ENCODE measurements at places on chromosomes 7 and 10.
A peak's percentile ranks its signal among the peaks of the same experiment; 100 is the strongest.

DNA sequence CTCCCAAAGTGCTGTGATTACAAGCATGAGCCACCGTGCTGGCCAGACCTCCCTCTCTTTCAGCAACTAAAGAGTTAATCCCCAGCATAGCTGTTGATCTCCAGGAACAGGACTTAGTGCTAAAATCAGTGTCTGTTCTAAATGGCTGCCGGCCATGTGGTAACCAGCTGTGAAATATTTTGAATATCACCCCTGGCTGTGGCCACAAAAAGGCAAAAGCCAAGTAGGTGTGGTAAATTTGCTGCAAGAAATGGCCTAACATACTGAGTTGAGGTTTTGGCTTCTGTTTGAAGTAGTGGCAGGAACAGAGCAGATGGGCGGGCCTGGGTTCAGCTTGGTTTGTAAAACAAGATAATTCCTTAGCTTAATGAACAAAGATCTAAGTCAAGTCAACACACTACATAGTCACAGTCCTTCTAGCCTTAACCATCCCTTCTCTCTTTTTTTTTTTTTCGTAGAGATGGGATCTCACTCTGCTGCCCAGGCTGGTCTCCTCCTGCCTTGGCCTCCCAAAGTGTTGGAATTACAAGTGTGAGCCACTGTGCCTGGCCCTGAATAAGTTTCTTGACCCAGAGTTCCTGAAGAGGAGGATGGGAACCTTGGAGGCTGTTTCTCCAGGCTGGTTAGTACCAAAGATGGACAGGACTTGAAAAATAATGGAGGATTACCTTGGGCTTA, 22.7 kb upstream of the AGFG2 start:
- peak; percentile 78 for DNase-seq

- no peak for DNase-seq
Measured at GRCh38 chr7:74027683-74028320, at the start of gene ELN. ELN (plus strand) TSS chr7:74028173; CDS start chr7:74028188, 15 bp downstream.

GRCh38 chr7:78444267-78444666, 645.7 kb downstream of the PHTF2 start:
- DNase-seq: no peak

- no peak for DNase-seq
Measured at GRCh38 chr7:5050676-5051075, 5.0 kb downstream of the RBAK start.

- no peak for DNase-seq
Measured at GRCh38 chr7:33888166-33888565, 17.2 kb upstream of the BMPER start.

- DNase-seq: no peak
Measured at GRCh38 chr7:16926283-16926682, 44.5 kb upstream of the AGR3 start.

DNA sequence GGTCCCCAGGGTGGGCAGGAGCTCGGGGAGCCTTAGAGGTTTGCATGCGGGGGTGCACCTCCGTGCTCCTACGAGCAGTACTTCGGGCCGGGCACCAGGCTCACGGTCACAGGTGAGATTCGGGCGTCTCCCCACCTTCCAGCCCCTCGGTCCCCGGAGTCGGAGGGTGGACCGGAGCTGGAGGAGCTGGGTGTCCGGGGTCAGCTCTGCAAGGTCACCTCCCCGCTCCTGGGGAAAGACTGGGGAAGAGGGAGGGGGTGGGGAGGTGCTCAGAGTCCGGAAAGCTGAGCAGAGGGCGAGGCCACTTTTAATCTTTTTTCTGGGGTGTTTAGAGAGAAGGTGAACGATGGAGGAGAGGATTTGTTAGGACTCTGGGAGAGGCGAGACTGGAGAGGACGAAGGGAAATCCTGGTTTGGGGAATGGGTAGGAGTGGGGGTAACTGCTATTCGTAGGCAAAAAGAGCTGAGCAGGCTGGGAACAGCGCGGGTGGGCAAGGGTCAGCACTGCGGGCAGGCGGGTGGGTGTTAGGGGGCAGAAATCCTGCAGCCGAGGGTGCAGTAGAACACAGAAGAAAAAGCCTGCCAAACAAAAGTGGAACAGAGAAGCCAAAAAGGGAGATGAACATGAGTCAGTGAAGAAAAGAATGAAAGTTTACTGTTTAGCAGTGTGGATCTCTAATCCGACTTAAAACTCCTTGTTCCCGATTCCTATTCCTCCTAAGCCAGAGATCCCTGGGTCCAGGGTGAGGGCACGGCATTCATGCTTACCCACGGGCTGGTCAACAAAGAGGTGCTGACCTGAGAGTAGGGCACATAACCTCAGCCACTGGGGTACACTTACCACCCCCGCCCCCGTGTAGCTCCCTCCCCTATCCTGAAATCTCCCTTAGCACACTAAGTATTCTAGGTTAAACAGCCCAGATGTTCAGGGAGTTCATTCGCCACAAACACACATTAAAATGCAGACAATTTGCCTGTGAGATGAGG, 26.9 kb downstream of the PRSS2 start:
- DNase-seq: peak; percentile 52

- DNase-seq: no peak
Measured at GRCh38 chr7:157996359-157997079, 591.1 kb downstream of the PTPRN2 start.

GRCh38 chr7:29929018-29929807, 60.4 kb downstream of the SCRN1 start:
- no peak for DNase-seq

DNA sequence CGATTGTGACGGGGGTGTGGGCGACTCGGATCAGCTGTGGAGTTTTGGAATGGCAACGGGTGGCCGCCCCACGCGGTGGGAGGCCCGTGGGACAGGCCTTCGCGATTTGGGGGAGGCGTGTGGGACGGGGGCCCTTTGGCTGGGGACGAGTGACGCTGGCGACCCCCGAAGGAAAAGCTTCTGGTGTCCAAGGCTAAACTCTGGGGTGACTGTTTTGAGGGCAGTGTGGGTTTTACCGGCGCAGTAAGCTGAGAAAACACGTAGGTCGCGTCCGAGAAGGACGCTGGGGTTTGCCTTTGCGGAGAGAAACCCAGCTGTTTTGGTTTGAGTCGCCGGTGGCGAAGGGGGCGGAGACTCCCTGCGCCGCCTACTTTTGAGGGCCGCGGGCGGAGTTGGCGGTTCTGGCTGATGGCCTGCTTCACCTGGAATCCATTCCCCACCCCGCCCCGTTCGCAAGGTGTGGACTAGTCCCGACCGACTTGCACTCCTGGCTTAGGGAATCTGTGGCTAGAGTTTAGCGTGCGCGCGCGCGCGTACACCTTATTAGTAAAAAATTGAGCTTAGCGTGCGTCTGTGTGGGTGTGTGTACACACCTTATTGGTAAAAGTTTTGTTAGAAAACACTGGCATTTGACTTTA, 606 bp downstream of the TAX1BP1 start:
- peak; percentile 85 for DNase-seq

GRCh38 chr10:114320249-114321116, 81.4 kb downstream of the VWA2 start:
- DNase-seq: no peak

DNA sequence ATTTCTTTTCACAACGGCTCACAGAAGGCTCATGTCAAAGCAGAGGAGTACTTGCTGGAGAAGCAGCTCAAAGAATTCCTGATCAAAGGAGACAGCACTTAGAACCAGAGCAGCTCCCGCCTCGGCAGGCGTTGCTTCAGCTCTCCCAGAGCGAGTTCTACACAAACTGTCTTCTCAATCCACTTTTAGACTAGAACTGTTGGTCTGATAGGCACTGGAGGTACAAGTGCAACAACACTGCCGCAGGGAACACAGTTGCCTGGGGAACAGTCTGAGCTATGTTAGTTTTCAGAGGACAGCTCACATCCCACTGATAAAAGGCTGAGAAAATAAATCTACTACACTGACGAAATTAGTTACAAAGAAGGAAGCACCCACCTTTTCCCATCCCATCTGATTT, 35.4 kb downstream of the CYTH3 start:
- DNase-seq: no peak

- no peak for DNase-seq
Measured at GRCh38 chr7:128318691-128319090, 25.0 kb downstream of the RBM28 start.

DNA sequence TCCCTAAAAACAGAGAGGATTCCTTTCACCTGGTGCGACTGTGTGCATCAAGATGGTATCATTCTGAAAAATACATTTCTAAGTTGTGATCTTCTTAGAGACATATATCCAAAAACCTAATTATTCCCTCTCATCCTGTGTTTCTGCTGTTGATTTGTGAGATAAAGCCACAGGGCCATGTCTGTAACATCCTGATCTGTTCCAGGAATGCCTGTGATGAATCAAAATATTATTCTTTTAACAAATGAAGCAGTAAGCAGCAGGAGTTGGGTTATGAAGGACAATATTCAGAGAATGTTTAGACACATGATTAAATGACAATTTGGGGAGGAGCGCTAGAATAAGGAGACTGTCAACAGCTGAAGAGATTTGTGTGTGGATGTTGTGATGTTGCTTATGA, 731.4 kb downstream of the KCNMA1 start:
- DNase-seq: no peak

DNA sequence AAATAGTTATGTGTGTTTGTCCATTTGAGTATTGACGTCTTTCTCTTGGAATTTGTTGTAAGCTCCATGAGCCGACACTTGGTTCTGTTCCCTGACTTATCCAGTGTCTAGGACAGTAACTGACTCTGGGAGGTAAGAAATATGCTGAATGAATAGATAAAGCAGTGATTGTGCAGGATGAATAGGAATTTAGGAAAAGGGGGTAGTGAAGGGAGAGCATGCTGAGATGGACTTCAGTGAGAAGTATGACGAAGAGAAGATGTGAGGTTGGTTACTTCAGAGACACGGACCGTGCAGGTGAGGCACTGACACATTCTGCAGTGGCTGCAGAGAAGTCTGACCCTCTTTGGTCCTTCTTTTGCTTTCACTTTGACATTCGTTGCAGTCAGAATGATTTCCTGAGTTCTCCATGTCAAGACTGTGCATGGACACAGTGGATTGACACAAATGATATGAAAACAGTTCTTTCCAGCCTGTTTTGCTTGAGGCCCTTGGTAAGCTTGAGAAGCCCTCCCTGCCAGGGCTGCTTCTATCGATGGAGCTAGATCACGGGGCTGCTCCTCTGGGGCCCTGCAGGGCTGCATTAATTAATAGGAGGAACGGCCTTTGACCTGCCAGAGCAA, 261.5 kb upstream of the SORCS1 start:
- no peak for DNase-seq

DNA sequence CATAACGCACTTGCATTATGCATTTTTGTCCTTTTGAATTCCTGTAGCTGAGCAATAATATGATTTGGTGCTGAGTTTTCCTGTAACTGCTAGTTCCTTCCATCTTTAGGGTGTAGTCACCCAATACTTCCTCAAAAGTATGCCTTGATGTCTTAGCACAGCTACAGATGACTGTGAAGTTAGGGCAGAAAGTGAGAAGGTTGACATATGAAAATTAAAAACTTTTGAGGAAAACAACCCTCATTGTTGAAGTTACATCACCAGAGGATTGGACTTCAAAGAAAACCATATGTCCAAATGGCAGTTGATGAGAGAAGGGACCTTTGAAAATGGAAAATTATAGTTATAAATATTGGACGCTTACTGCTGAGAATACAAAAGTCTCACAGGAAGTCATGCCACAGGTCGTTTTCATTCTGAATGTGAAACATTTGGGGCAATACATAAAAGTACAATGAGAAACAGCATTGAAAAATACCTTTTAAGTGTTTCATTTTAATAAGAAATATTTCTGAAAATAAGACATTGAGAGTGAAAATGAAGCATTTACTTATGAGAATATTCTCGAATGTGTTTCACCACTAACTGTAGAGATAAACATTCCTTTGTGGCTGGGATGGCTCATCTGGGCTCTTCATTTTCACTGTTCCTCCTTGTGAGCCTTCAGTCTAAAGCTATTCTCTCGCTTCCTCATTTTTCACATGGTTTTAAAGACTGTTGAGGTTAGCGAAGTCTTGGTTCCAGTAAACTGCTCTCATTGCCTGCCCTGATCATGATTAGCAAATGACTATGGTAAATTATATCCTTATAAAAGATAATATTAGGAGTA, 61.4 kb upstream of the NME8 start:
- DNase-seq: no peak

GRCh38 chr10:50275650-50276235, 24.4 kb upstream of the ASAH2 start:
- DNase-seq: no peak

- no peak for DNase-seq
Measured at GRCh38 chr7:44636041-44636584, 29.7 kb downstream of the OGDH start.

- no peak for DNase-seq
Measured at GRCh38 chr7:485188-486081, 34.2 kb downstream of the PDGFA start.

- no peak for DNase-seq
Measured at GRCh38 chr7:24298696-24299095, 14.7 kb downstream of the NPY start.

DNA sequence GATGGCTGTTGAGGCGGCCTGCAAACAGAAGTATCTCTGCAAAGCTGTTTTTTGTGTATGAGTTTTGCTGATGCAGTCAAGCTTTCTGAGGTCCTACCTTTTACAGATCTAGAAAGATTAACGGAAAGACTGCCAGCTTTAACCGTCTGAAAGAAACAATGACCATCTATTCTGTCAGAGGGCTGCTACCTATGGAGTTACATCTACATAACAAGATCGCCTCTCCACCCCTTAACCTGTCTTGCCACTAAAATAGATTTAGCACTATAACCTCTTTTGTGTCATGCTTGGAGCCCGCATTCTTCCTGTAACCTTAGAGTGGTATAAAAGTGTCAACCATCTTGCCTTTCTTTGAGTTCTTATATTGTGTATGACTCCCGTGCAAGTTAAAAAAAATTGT, 291.2 kb downstream of the POM121L12 start:
- no peak for DNase-seq

- no peak for DNase-seq
Measured at GRCh38 chr7:132298790-132299189, 277.5 kb downstream of the PLXNA4 start.

DNA sequence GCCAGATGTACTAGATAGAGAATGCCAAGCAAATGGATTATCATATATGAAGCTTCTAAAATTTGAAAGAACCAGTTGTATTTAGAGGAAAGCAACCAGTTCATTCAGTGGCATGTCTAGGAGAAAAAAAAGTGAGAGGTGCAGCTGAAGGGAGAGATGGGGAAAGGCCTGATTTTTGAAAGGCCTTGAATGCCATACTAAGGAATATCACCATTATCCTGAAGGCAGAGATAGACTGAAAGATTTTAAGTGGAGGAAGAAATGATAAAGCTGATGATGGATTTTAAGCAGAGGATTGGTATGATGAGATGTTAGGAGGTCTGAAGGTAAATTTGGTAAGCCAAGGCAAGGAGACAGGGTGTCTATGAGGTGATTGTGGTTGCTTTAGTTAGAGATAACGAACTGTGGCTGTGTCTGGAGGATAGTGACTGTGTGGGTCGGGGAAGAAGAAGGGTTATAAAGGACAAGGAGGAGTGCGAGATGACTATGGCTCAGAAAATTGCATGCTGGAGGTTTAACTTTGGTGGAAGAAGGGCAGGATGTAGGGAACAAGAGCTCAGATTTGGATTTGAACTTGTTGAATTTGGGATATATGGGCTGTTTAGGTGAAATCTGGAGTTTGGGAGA, 330.8 kb downstream of the EXOC4 start:
- no peak for DNase-seq

GRCh38 chr10:105207476-105207995, 566.4 kb downstream of the SORCS3 start:
- DNase-seq: no peak

Data from CD4-positive, alpha-beta memory T cell (primary cell).